ENCODE measurements at places on chromosomes 12 and 14. TPM values are rescaled to one million over a fixed set of nuclear protein-coding genes. Genes with fewer than 3 reads are reported as not detected.

DNA sequence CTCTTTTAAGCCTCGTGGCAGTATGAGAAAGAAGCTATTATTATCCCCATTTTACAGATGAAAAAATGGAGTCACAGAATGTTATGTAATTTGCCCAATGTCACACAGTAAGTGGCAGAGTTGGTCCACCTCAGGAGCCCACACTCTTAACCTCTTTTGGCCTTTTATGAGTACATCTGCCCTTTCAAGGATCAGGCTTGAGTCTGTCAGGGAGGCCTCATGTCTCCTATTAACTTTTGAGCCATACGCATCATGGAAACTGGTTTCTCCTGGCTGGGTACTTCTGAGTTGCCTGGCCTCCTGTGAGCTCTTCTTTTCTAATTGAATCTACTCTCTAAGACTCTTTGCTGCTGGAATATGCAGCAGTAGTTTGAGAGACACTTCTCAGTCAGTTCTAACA is 101.7 kb downstream of the BICD1 start:
- no peak for DNase-seq
- no peak overlapping the region for H3K4me3 ChIP-seq
- H3K27ac ChIP-seq = no peak overlapping the region
- H3K4me1 ChIP-seq = peaks cover 2% of the 10 kb centered on the region
- no peaks in the 10 kb centered on the region for H3K27me3 ChIP-seq
- peaks cover 2% of the 10 kb centered on the region for H3K36me3 ChIP-seq

DNA sequence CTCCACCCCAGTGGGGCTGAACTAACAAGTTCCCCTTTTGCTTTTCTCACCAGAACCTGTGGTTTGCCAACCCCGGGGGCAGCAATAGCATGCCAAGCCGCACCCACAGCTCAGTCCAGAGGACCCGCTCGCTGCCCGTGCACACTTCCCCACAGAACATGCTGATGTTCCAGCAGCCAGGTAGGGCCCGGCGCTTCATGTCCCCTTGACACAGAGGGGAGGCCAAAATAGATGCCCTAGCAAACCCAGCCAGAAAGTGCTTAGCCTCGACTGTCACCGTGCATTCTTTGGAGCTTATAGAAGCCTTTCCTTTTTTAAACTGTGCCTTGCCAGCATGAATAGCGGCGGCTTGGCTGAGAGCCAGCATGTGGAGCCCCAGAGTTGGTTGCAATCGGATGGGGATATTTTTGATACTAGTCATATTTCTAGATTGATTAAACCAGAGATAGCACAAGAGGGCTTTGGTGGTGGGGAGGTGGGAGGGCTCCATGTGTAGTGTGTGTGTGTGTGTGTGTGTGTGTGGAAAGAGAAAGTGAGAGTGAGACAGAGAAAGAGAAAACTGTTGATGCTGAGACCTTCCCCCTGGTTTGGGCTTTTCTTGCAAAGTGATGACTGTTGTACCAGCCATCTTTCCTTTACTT is 126.1 kb downstream of the GCH1 start:
- H3K27ac ChIP-seq = peak overlapping the region; percentile 82
- DNase-seq = peak; percentile 95
- H3K27me3 ChIP-seq = peaks cover 2% of the 10 kb centered on the region
- no peaks in the 10 kb centered on the region for H3K36me3 ChIP-seq
- H3K4me1 ChIP-seq = peaks cover 53% of the 10 kb centered on the region
- H3K4me3 ChIP-seq = peak overlapping the region; percentile 41

DNA sequence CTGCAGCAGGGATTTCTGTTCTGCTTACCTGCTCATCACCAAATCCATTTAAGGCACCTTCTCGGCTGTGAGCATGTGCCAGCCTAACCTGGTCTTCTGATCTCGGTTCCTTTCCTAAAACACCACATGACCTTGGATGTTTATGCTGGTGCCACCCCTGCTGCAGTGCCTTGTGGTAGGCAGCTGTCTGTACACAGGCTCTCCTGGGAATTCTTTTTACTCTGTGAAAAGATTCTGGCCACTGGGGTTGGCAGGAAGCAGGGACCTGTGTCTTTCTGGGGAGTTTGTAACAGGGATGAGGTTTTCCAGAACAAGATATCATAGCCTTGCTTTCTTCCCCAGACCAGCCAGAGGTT is 10.4 kb upstream of the PLEKHG3 start:
- H3K27ac ChIP-seq = no peak overlapping the region
- DNase-seq = no peak
- H3K4me1 ChIP-seq = peaks cover 2% of the 10 kb centered on the region
- no peak overlapping the region for H3K4me3 ChIP-seq
- H3K27me3 ChIP-seq = peaks cover 8% of the 10 kb centered on the region

DNA sequence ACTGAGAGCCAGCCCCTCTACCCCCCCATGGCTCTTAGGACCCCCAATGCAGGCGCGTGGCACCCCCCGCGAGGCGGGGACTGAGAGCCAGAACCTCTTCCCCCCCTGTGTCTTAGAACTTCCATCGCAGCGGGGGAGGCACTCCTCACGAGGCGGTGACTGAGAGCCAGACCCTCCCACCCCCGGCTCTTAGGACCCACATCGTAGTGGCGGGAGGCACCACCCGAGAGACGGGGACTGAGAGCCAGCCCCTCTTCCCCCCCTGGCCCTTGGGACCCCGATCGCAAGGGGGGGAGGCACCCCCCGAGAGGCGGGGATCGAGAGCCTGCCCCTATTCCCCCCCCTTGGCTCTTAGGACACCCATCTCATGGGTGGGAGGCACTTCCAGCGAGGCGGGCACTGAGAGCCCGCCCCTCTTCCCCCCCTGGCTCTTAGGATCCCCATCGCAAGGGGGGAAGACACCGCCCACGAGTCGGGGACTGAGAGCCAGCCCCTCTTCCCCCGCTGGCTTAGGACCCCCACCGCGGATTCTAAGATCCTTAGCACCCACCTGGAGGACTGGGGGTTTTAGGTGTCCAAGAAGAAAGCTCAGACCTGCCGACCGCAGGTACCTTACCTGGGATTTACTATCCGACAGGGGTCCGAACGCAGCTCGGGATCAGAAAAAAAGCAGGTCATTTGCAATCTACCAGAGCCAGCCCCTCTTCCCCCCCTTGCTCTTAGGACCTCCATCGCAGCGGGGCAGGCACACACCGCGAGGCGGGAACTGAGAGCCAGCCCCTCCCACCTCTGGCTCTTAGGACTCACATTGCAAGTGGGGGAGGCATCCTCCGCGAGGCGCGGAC is 44.9 kb downstream of the DDX11 start:
- H3K27me3 ChIP-seq = peaks cover 17% of the 10 kb centered on the region
- peak overlapping the region; percentile 68 for H3K4me3 ChIP-seq
- peaks cover 15% of the 10 kb centered on the region for H3K4me1 ChIP-seq
- DNase-seq = peak; percentile 67
- no peaks in the 10 kb centered on the region for H3K36me3 ChIP-seq

GRCh38 chr12:57984629-57985151 is 43.3 kb downstream of the ATP23 start:
- no peak overlapping the region for H3K27ac ChIP-seq
- H3K4me3 ChIP-seq = no peak overlapping the region
- no peak for DNase-seq
- H3K27me3 ChIP-seq = peaks cover 5% of the 10 kb centered on the region
- no peaks in the 10 kb centered on the region for H3K4me1 ChIP-seq

GRCh38 chr12:48216785-48217184 is 13.7 kb upstream of the OR10AD1 start:
- H3K4me3 ChIP-seq = no peak overlapping the region
- no peaks in the 10 kb centered on the region for H3K27me3 ChIP-seq
- peaks cover 12% of the 10 kb centered on the region for H3K4me1 ChIP-seq
- DNase-seq = no peak
- no peaks in the 10 kb centered on the region for H3K36me3 ChIP-seq

DNA sequence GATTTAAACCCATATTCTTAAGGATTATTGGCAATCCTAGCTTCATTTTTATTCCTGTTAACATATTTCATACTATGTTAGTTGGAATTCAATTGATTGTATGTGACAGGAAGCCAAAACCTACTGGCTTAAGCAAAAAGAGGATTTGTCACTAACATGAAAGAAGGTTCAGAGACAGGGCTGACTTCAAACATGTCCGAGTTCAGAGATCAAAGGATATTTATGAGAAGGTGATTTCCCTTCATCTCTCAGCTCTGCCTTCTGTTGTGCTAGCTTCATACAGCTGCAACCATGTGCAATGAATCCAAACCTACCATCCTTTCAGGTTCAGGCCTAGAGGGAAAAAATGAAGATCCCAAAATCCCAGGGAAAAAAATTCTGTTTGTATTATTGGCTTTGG is 349.7 kb downstream of the ATP23 start:
- no peak overlapping the region for H3K27ac ChIP-seq
- DNase-seq = no peak
- no peaks in the 10 kb centered on the region for H3K4me1 ChIP-seq
- H3K36me3 ChIP-seq = no peaks in the 10 kb centered on the region

DNA sequence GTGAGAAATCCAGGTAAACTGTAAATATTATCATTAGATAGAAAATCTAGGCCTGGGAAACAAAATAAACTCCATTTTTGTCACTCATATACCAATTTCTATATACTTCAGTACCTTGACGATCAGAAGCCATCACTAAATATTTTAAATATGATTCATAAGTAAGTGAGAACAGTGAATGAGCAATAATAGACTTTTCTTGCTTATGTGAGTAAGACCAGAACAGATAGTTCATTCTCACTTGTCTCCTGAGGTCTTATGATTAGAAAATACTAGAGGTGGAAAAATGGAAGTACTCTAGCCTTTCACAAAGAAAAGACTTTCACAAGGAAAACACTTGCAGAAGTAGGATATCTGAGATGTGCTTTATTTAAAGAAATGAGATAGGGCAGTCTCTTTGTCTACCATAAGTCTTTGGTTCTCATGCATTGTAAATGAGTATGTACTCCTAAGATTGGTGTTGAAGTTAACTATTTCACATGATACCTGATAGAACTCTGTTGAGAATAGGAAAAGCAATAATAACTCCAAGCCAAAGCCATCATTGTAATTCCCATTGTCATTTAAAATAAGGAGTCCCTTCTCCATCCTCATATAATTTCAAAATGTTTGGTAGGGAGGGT is 10.1 kb upstream of the SMCO3 start:
- H3K4me1 ChIP-seq = peaks cover 22% of the 10 kb centered on the region
- H3K27me3 ChIP-seq = peaks cover 1% of the 10 kb centered on the region
- H3K36me3 ChIP-seq = no peaks in the 10 kb centered on the region

- H3K27me3 ChIP-seq = peaks cover 9% of the 10 kb centered on the region
- H3K27ac ChIP-seq = no peak overlapping the region
- no peaks in the 10 kb centered on the region for H3K36me3 ChIP-seq
Observed at GRCh38 chr14:93799989-93800921, 12.0 kb upstream of the PRIMA1 start.

DNA sequence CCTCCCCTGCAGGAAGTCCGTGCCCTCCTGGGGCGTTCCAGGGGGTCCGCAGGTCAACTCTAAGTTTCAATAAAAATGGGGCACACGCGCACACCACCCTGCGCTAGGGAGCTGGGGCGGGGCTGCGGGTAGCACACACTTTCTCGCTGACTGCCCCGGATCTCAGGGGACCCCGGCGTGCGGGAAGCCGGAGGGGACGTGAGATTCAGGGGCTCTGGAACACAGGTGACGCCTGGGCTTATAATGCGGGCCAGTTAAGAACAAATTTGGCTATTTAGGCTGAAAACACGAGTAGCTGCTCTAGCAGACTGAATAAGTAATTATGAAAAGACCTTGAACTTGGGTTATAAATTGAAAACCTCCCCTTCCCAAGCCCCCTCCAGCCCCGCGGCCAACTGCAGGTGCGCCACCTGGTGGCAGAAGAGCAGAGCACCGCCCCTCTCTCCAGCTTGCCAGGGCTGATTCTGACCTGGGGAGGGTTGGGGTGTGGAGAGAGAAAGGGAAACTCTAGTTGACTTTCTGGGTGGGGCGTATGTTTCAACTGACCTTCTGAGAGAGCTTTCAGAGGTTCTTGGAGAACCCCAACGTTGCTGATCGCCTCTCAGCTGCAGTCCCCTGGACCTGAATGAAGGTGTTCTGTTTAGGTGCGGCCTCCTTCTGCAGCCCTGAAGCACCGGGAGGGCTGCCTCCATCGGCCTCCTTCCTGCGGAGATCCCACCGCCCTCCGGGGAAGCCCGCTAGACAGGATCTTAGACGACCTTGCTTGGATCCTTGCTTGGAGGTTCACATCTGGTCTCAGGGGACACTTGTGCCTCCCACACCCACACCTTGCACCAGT is 118.4 kb upstream of the EVL start:
- peaks cover 21% of the 10 kb centered on the region for H3K4me1 ChIP-seq
- no peaks in the 10 kb centered on the region for H3K36me3 ChIP-seq
- H3K27ac ChIP-seq = no peak overlapping the region
- peak; percentile 64 for DNase-seq

- no peak overlapping the region for H3K4me3 ChIP-seq
- H3K36me3 ChIP-seq = peaks cover 10% of the 10 kb centered on the region
- no peak for DNase-seq
- no peaks in the 10 kb centered on the region for H3K27me3 ChIP-seq
Observed at GRCh38 chr14:59503256-59503655, 18.9 kb downstream of the JKAMP start.

Gene SYNDIG1L
- total RNA-seq = not detected

Gene NAV3
- total RNA-seq = not detected

Gene METAP2
- total RNA-seq = 110 TPM

Gene KERA
- not detected for total RNA-seq

Gene ACVRL1
- not detected for total RNA-seq

Gene SRRM4
- not detected for total RNA-seq

Gene CEP128
- 17.1 TPM for total RNA-seq

Gene ACOT4
- 1.7 TPM for total RNA-seq

Gene OAS2
- 191 TPM for total RNA-seq

Gene TEAD4
- total RNA-seq = 3.7 TPM

Gene LRRC10
- total RNA-seq = not detected
